ENCODE measurements at places on chromosomes 7 and 10. TPM values are rescaled to one million over a fixed set of nuclear protein-coding genes. Genes with fewer than 3 reads are reported as not detected.

Gene STRIP2
- 19.7 TPM for total RNA-seq

Gene GPR158
- total RNA-seq, result under 0.01 TPM

Gene BTBD16
- total RNA-seq, result not detected

DNA sequence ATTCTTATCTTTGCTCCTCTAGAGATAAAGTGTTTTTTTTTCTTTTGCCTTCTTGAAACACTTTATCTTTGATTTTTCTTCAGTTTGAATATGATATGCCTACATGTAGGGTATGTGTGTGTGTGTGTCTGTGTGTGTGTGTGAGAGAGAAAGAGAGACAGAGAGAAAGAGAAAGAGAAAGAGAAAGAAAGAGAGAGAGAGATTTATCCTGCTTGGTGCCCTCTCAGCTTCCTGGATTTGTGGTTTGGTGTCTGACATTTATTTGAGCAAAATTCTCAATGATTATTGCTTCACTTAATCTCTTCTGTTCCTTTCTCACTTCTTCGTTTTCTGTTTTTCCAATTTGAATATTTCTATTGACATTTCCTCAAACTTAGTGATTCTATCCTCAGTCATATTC, 60.3 kb downstream of the RAB18 start:
- DNase-seq, result no peak
- no peaks in the 10 kb centered on the region for H3K36me3 ChIP-seq
- H3K4me3 ChIP-seq, result no peak overlapping the region
- no peaks in the 10 kb centered on the region for H3K27me3 ChIP-seq

- H3K36me3 ChIP-seq, result peaks cover 18% of the 10 kb centered on the region
- H3K4me1 ChIP-seq, result no peaks in the 10 kb centered on the region
- no peaks in the 10 kb centered on the region for H3K27me3 ChIP-seq
These were observed 88.7 kb upstream of the KCTD7 start for GRCh38 chr7:66539902-66540375.

DNA sequence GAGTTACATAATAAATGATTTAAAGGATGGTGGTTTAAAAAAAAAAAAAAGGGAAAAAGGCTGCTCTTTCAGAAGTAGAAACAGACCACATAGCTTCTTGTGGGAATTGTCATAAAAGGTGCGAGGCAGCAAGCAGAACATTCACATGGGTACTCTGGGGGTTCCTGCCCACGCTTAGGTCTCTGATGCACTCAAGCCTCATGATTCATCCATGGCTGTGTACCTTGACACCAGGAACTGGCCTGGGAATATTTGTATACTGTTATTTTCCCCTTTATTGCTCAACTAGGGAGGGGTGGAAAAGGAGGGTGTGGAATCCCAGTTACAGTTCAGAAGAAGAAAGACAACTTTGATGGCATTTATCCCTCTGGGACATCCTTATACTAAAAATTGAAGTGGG, 4.0 kb downstream of the PON2 start:
- peak overlapping the region; percentile 15 for H3K27ac ChIP-seq
- peak; percentile 6 for DNase-seq
- H3K36me3 ChIP-seq, result no peaks in the 10 kb centered on the region
- H3K4me1 ChIP-seq, result no peaks in the 10 kb centered on the region
- no peaks in the 10 kb centered on the region for H3K27me3 ChIP-seq

GRCh38 chr10:53276797-53277196, 504.2 kb upstream of the MBL2 start:
- no peaks in the 10 kb centered on the region for H3K36me3 ChIP-seq
- no peak for DNase-seq
- no peak overlapping the region for H3K4me3 ChIP-seq
- no peak overlapping the region for H3K27ac ChIP-seq

- no peak overlapping the region for H3K4me3 ChIP-seq
- no peaks in the 10 kb centered on the region for H3K36me3 ChIP-seq
- peak; percentile 87 for DNase-seq
- H3K27me3 ChIP-seq, result no peaks in the 10 kb centered on the region
- H3K27ac ChIP-seq, result no peak overlapping the region
These were observed 228.8 kb downstream of the EXOC4 start for GRCh38 chr7:133481676-133482075.

GRCh38 chr10:47374611-47375536, 9.2 kb downstream of the ZNF488 start:
- H3K36me3 ChIP-seq, result no peaks in the 10 kb centered on the region
- peaks cover 9% of the 10 kb centered on the region for H3K4me1 ChIP-seq
- no peak overlapping the region for H3K4me3 ChIP-seq
- no peak overlapping the region for H3K27ac ChIP-seq

All from osteoblast (primary cell).